ENCODE measurements at places on chromosomes 16 and 17.

DNA sequence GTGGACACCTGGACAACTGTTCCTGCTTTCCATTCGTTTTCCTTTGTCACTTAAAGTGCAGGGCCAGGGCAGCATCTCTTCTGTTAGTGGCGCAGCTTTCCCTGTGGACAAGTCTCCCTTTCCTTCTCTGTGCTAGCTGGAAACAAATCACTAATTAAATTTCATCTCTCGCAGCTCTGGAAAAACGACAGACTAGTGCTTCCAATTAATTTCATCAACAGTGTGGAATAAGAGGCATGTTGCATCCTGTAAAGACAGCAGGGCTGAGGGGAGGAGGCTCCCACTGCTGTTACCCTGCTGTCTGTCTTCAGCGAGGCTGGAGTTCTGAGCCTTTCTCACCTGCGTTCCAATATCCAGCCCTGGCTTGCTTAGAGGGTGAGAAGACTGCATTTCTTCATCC, 352.1 kb upstream of the HSBP1 start:
- no peak for DNase-seq

- no peak for DNase-seq
These were observed 3.3 kb upstream of the MBTPS1 start for GRCh38 chr16:84120023-84120422.

DNA sequence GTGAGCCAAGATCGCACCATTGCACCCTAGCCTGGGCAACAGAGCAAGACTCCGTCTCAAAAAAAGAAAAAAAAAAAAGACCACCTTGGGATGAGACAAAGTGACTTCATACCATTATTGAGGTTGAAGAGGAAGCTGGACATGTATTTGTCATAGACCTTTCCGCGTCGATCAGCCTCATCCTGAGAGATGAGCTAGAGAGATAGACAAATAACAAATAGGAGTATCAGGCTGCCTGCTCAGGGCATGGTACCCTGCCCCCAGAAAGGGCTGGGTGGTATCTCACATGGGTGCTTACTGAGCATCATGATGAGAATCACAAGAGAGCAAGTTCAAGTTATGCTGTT, 22.1 kb downstream of the CNTNAP1 start:
- DNase-seq = no peak

DNA sequence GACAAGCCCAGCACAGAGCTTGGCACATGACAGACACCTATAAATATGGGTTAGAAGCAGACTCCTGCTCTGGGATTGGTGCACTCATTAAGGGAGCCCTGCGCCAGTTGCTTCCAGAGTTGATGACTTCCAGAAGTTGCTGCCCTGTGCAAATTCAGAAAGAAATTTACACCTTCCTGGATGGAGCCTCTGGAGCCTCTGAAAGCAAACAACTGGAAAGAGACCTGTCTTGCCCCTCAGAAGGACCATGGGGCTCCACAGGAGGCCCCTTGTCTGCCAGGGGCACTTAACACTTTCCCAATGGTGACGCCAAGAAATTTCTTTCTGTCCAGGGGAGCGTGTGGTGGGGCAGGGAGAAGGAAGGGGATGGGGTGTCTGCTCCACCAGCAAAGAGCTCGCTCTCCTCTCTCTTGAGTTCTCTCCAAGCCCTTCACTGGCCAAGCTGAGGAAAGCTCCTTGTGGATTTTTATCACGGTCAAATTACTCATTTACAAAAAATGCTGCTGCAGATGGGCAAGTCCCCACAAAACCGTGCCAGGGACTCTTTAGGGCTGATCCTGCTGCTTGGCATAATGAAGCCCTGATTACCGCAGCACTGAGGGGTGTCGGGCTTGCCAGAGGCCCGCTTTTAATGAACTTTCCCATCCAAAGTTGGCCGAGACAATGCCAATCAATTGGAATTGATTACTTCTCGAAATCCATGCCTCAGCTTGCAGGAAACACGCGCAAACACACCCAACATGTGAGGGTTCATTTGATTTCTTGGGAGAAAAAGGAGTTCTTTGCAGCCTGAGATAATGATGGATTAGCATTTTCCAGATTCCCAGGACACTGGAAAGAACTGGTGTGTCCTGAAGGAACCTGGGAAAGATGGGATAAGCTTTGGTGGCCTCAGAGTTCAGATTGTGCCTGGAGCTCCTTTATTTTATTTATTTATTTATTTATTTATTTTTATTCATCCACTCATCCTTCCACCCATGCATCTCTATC, 583.6 kb upstream of the CDH5 start:
- no peak for DNase-seq

DNA sequence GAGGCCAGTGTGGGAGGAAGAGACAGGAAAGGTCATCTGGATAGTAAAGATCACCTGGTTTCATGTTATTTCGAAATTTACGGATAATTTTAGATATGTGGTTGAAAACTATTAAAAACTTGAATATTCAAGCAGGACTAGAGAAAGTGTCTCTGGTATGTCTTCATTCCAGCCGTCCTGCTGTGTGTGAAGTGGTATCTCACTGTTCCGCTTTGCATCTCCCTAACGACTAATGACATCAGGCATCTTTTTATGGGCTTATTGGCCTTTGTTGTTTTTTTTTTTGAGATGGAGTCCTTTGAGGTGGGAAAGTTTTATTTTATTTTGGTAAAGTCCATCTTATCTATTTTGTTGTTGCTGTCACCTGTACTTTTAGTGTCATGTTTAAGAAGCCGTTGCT, 214.4 kb upstream of the CHMP6 start:
- no peak for DNase-seq

- no peak for DNase-seq
These were observed 13.2 kb downstream of the FLCN start for GRCh38 chr17:17223736-17224135.

GRCh38 chr17:78842881-78843565, 2.4 kb upstream of the USP36 start:
- peak; percentile 20 for DNase-seq

- DNase-seq = peak; percentile 15
These were observed 25.8 kb upstream of the TNFSF12 start for GRCh38 chr17:7523033-7523432.

Data from stimulated activated CD4-positive, alpha-beta T cell treated with anti-CD3 and anti-CD28 coated beads, Interleukin-15, amount 100 ng/mL, for 1 hour (primary cell).